MG63 (cell line): ENCODE measurements at places on chromosomes 13 and 19. TPM values are rescaled to one million over a fixed set of nuclear protein-coding genes. Genes with fewer than 3 reads are reported as not detected.
A peak's percentile ranks its signal among the peaks of the same experiment; 100 is the strongest.

GRCh38 chr19:46471116-46471733, at the start of gene PNMA8A:
TSS of gene PNMA8A (minus strand) at chr19:46471563. CDS start at chr19:46471035, 528 bp downstream.
- DNase-seq: peak; percentile 82

DNA sequence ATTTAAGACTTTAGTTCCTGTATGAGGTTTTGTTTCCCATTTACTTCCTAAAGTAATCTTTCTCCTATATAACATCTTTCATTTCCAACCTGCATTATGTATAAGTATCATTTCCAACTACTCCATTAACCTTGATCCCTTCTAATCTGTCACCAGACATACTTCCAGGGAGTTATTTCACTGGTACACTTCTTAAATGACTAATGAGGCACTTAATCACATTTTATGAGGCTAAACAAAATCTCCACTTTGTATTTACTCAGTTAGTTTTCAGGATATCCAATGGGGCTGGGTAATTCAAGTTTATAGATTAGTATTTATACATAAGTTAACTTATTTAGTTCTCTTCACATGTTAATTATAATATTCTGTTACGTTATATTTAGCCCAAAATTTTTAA, 634.7 kb downstream of the PCDH17 start:
- no peak for DNase-seq

DNA sequence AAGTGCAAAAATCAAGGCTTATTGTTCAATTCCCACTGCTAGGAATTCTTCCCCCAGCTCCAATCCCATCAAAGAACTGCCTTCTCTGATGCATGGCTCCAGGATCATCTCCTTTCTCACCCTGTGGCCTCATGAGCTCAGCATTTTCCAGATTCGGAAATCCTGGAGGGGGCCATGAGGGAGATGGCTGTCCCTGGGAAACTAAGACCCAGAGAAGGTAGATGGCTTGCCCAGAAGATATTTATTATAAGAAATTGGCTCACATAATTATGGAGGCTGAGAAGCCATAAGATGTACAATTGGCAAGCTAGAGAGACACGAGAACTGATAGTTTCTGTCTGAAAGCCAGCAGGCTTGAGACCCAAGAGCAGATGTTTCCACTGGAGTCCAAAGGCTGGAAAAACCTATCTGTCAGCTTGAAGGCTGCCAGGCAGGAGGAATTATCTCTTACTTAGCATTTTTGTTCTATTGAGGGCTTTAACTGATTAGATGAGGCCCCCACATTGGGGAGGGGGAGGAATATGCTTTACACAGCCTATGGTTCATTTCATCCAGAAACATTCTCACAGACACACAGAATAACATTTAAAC, 58.6 kb downstream of the GADD45B start:
- no peak for DNase-seq

Gene PLVAP
- total RNA-seq: not detected in 2 replicates

DNA sequence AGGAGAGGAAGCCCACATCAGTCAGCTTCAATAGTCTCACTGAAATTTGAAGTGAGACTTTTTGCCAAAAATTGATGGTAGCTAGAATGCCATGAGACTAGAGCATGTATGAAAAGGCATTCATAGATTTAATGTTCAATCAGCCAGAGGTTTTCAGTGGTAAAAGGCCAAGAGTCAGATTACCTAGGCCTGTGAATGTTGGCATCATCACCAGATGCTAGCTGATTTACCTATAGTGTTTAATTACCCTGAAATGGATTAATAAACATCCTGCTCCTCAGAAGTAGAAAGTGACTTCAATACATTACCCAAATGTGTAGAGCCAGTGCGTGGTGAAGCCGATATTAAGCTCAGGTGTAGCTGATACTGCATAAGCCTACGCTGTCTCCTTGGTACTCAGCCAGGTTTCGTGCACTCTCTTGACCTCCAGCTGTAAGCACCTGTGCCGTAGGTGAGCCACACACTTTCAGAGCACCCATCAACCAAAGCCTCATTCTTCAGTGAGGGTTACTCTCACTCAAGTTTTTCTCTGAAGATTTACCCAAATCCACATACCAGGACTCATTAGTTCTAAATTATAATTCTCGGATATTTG, 1140.3 kb upstream of the SLC10A2 start:
- no peak for DNase-seq

Gene ING1
- total RNA-seq: 5.2 and 14.7 TPM in 2 replicates

GRCh38 chr19:17794731-17795494, at the start of gene B3GNT3:
TSS of gene B3GNT3 (plus strand) at chr19:17795138. CDS start at chr19:17807808, 12,670 bp downstream.
- peak; percentile 39 for DNase-seq

Gene ZNF14
- total RNA-seq: 5.0 and 17.4 TPM in 2 replicates

GRCh38 chr13:32019612-32020233, 11.9 kb upstream of the FRY start:
- DNase-seq: peak; percentile 11

DNA sequence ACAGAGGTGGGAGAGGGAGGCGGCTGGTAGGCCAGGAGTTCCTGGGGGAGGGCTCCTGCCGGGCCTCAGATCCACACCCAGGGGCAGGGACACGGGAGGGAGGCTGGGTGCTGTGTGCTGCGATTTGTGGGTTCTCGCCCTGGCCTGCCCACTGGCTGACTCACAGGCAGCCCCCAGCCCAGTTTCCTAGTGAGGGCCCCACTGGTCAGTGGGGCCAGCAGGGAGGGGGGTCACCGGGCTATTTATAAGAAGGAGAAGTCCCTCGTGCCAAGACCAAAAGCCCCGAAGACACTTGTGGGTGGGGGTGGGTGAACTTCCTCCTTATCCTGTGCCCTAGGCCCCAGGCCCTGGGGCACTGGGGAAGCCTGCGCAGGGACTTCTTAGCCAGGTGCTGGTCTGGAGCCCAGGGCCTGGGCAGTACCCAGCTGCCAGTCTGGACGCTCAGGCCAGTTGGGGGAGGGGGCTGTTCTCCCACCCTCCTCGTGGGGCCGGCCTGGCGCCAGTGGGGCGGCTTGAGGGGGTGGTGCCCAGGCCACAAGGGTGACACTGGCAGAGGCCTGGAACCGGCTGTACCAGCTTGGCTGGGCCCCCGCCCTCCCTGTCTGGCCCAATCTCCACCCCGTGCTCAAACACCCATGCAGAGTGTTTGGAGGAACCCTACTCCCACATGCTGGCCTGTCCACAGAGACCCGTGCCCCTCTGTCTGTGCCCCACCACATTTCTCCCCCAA, 5.0 kb upstream of the JUNB start:
- peak; percentile 84 for DNase-seq

Gene PRMT1
- total RNA-seq: 705 and 777 TPM in 2 replicates

GRCh38 chr19:54145541-54146158, 8.1 kb downstream of the CNOT3 start:
- no peak for DNase-seq

Gene MZF1
- 9.4 and 23.8 TPM in 2 replicates for total RNA-seq

Gene RXFP2
- total RNA-seq: 1.9 and 6.6 TPM in 2 replicates

GRCh38 chr13:46598140-46598819, 45.3 kb downstream of the LRCH1 start:
- no peak for DNase-seq

DNA sequence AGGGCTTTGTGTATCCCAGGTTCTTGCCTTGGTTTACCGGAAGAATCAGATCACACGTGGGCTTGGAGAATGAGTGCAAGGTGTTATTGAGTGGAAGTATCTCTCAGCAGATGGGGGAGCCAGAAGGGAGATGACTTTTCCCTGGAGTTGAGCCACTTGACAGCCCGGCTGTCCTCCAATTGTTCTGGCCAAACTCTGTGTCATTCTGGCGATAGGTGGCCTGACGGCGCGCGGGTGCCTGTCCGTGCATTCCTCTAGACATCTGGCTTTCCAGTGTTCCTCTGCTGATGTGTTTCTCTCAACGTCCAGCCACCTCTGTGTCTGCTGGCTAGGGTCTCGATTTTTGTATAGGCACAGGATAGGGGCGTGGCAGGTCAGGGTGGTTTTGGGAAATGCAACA, 181.9 kb downstream of the SHISA2 start:
- DNase-seq: no peak

Gene GDF15
- total RNA-seq: 2.3 and 13.1 TPM in 2 replicates

Gene SMIM44
- total RNA-seq: not detected in 2 replicates

GRCh38 chr19:45391346-45391745, 13.5 kb downstream of the PPP1R13L start:
- DNase-seq: no peak

Gene CCNE1
- total RNA-seq: 5.6 and 11.3 TPM in 2 replicates

GRCh38 chr19:49712397-49712859, 21.5 kb downstream of the CPT1C start:
- DNase-seq: peak; percentile 82

DNA sequence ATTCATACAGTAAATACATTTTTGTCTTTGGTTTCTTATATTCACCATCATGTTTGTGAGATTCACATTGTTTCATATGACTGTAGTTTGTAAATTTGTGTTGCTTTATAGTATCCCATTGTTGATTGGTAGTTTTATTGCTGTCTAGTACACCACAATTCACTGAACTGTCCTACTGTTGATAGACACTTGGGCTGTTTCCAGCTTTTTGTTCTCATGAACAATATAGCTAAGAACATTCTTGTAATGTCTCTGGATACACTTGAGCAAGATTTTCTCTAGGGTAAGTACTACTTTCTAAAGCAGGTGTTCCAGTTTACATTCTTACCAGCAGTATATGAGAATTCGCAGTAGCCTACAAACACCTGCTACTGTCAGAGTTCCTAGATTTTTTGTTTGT, 37.8 kb downstream of the SKA3 start:
- no peak for DNase-seq

GRCh38 chr19:37899966-37900365, 6.4 kb downstream of the WDR87 start:
- no peak for DNase-seq

Gene GJA3
- total RNA-seq: 2.3 and 3.3 TPM in 2 replicates

DNA sequence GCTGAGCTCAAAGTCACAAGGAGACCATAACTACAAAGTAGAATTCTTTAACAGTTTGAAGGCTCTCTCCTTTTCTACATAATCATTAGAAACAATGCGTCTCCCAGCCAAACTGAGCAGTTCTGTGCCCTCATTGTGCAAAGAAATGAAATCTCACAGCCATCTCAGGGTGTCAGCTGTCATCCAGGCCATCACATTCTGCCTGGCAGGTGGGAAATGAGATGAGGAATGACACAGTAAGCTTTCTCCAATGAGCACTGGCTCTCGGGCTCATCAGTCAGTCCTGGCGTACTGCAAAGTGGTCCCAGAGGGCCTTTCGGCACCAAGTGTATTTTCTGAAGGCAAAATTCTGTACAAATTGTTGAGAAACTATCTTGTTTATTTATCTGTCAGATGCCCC, 306.5 kb downstream of the KCTD12 start:
- no peak for DNase-seq

DNA sequence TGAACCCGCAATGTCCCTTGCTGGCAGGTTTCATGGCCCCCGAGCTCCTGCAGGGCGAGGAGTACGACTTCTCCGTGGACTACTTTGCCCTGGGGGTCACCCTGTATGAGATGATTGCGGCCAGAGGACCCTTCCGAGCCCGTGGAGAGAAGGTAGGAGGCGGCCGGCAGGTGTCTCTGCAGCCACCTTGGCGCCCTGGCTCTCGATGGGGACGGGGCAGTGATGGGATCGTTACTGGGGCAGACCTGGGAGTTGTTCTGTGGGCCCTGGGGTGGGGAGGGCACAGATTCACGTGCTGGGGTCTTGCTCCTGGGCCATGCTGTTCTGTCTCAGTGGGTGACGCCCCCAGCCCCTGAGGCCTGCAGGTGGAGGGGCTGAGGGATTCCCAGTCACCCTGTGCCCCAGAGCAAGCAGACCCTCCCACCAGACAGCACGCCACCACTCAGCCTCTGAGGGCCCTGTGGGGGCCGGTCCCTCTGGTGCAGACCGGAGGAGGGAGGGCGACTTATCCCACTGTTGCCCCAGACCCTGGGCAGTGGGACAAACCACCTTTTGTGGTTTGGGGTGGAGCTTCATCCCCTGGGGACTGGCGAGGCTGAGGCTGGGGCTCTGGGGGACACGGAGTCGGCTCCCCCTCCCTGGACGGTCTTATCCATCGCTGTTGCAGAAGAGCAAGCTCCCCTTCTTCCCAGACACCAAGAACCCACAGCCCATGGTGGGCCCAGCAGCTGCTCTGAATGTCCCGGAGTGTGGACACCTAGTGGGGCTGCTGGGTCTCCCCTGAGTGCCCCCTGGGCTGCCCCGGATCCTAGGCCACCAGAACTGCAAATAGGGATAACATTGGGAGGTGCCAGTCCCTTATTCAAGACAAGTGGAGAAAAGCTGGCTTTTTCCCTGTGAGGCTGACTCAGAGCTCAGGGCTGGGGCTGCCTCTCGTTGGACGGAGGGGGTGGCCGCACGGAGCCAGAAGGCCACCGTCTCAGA, 27.5 kb upstream of the TMEM255B start:
- no peak for DNase-seq

GRCh38 chr19:51097166-51097738, 11.0 kb downstream of the CTU1 start:
- DNase-seq: peak; percentile 62

Gene SHISA7
- total RNA-seq: not detected in 2 replicates

- peak; percentile 72 for DNase-seq
Measured at GRCh38 chr13:30868799-30869470, 37.1 kb upstream of the MEDAG start.

DNA sequence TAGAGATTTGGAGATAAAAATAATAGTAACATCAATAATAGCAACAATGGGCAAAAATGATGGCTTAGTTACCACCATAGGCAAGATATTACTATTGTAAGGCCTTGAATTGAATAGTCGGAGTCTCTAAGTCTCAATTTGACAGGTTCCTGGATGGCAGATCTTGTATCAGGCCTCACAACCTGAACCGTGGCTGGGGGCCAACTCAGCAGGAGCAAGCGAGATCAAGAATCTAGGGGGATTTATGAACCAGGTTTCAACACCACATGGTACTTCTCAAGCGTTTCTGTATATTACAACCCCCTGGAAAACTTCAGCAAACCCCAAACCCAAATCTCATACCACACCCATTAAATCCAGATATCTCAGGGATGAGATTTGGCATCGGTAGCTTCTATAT, 573.8 kb downstream of the LIG4 start:
- no peak for DNase-seq

Gene CACNG6
- 0.43 TPM in 1 of 2 replicates, not detected in the other for total RNA-seq

Gene SYCN
- total RNA-seq: not detected in 2 replicates

- DNase-seq: peak; percentile 38
Measured at GRCh38 chr19:1862424-1863327, 703 bp downstream of the KLF16 start.

Gene EXOC3L2
- not detected in 2 replicates for total RNA-seq

- no peak for DNase-seq
Measured at GRCh38 chr19:56595548-56595899, 422 bp downstream of the ZNF71 start.

Gene CYP4F2
- total RNA-seq: not detected in 2 replicates

Gene GGN
- total RNA-seq: not detected in 2 replicates

DNA sequence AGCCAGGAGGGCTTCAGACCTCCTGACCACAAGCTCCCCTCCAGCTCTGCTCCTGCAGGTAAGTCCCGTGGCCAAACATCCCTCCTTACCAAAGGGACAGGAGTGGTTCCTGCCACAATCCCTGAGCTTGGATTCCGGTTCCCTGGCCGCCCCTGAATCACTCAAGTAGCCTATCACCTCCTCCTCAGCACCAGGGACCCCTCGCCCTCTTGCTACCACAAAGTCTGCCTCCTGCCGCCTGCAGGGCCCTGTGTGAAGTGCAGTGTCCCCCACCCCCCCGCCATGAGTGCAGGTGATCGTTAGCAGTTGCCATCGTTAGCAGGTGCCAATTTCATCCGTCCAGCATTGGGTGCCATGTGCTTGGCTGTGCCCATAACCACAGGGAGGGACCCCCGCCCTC, 40.8 kb upstream of the RANBP3 start:
- no peak for DNase-seq

- DNase-seq: no peak
Measured at GRCh38 chr13:110343241-110343865, 36.3 kb downstream of the COL4A2 start.

GRCh38 chr13:104143760-104144416, 1077.7 kb upstream of the SLC10A2 start:
- no peak for DNase-seq

- no peak for DNase-seq
Measured at GRCh38 chr13:99916366-99917103, 55.0 kb downstream of the ZIC5 start.

Gene CCDC8
- total RNA-seq: 11.6 and 15.9 TPM in 2 replicates
